ENCODE measurements at places on chromosomes 7 and 10. TPM values are rescaled to one million over a fixed set of nuclear protein-coding genes. Genes with fewer than 3 reads are reported as not detected.

DNA sequence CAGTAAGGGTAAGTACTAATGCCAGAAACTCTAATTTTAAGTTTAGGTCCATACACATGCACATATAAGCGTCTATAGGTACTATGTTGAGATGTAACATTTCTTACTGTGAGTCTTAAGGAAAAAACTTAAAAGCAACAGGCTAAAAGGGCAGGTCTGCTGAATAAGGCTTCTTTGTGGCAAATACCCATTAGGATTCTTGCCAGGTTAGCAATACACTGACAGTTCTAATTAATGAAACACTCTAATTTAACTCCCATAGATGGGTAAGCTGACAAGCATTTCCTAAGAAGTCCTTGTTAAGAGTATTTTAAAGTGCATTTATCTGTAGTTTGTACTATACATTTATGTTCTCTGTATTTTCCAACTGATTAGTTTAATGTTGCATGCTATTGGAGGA is 14.0 kb downstream of the SCRN1 start:
- DNase-seq, result no peak

- no peak for DNase-seq
Measured at GRCh38 chr7:4607311-4607729, 74.8 kb upstream of the FOXK1 start.

ZNF727 gene
- not detected for total RNA-seq

GRCh38 chr7:40354711-40355110 is 219.9 kb downstream of the SUGCT start:
- no peak for DNase-seq

DNA sequence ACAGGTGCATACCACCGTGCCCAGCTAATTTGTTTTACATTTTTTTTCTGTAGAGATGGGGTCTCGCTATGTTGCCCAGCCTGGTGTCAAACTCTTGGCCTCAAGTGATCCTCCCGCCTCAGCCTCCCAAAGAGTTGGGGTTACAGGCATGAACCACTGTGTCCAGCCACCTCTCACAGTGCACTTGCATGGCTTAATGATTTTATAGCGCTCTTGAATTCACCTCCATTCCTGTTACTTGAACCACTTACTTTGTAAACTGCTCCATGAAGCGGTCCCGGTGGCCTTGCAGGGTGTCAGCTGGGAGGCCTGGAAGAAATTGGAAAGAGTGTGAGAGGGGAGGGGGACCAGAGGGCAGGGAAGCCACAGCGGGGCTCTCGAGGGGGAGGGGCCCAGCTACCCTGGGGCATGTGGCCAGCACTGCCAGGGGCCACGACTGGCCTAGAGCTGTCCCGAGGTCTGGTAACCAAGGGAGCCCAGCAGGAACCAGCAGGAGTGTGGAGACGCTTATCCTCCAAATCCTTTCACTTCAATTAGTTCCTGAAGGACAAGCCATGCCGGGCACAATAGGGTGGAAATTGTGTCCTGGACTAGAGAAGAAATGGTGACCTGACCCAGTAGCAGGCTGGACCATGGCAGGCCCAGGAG is 76.0 kb downstream of the SPDYE5 start:
- no peak for DNase-seq

GRCh38 chr7:49789736-49790135 is 16.3 kb downstream of the VWC2 start:
- DNase-seq, result no peak

DNA sequence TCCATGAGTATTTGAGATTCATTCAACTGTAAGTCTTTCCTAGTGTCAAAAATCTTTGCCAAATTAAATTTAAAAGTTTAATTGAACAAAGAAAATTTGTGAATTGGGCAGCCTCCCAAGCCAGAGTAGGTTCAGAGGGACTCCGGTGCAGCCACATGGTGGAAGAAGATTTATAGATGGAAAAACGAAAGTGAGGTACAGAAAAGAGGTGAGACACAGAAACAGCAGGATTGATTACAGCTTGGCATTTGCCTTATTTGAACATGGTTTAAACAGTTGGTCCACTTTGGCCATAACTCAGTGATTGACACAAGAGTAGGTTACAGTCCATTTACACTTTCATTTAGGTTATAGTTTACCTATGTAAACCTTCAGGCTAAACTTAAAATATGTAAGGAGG is 465.8 kb downstream of the ARL4A start:
- no peak for DNase-seq

- no peak for DNase-seq
Measured at GRCh38 chr10:43024942-43025700, 51.7 kb upstream of the RET start.
